ENCODE measurements at places on chromosomes 6 and 20. TPM values are rescaled to one million over a fixed set of nuclear protein-coding genes. Genes with fewer than 3 reads are reported as not detected.
A peak's percentile ranks its signal among the peaks of the same experiment; 100 is the strongest.

The FAM83D gene
- 5.7 TPM for total RNA-seq

The SRSF12 gene
- 2.8 TPM for total RNA-seq

GRCh38 chr6:119110601-119111548 lies 32.4 kb upstream of the FAM184A start:
- peak; percentile 79 for DNase-seq
- H3K4me3 ChIP-seq, result no peak overlapping the region
- no peaks in the 10 kb centered on the region for H3K36me3 ChIP-seq

DNA sequence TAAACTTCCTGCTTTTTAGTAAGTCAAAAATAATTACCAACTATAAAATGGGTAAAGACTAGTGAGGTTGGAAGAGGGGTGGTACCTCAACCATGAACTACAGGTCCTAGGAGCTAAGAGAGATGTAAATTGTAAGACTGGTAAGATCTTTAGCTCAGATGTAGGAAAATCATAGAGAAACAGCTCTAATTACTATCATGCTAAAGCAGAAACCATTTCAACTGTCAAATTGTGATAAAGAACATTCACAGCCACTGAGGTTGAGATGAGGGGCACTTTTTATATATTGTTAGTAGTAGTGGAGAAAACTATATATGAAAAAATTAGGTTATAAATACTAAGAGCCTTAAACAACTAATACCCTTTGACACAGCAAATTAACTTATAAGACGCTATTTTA lies 20.0 kb downstream of the CDK19 start:
- no peaks in the 10 kb centered on the region for H3K4me1 ChIP-seq
- H3K4me3 ChIP-seq, result no peak overlapping the region
- no peak overlapping the region for H3K27ac ChIP-seq
- H3K36me3 ChIP-seq, result no peaks in the 10 kb centered on the region

- H3K4me1 ChIP-seq, result no peaks in the 10 kb centered on the region
- H3K36me3 ChIP-seq, result no peaks in the 10 kb centered on the region
- H3K4me3 ChIP-seq, result no peak overlapping the region
- no peak overlapping the region for H3K27ac ChIP-seq
- no peaks in the 10 kb centered on the region for H3K27me3 ChIP-seq
- no peak for DNase-seq
These were observed 174.8 kb upstream of the HEY2 start for GRCh38 chr6:125574604-125575003.

GRCh38 chr6:85679445-85680123 lies 36.9 kb upstream of the SYNCRIP start:
- peaks cover 13% of the 10 kb centered on the region for H3K36me3 ChIP-seq
- H3K27me3 ChIP-seq, result no peaks in the 10 kb centered on the region
- peak overlapping the region; percentile 98 for H3K27ac ChIP-seq

- H3K27me3 ChIP-seq, result no peaks in the 10 kb centered on the region
- H3K4me1 ChIP-seq, result peaks cover 39% of the 10 kb centered on the region
- no peak overlapping the region for H3K4me3 ChIP-seq
- peaks cover 3% of the 10 kb centered on the region for H3K36me3 ChIP-seq
- H3K27ac ChIP-seq, result peak overlapping the region; percentile 56
- peak; percentile 72 for DNase-seq
These were observed 98.2 kb upstream of the NAA20 start for GRCh38 chr20:19918965-19919329.
